ENCODE measurements at places on chromosomes 1 and 21. TPM values are rescaled to one million over a fixed set of nuclear protein-coding genes. Genes with fewer than 3 reads are reported as not detected.

LRRIQ3 gene
- total RNA-seq = 1.0 TPM

SPRR5 gene
- total RNA-seq = not detected

GRCh38 chr1:156944268-156944667 is 23.8 kb downstream of the LRRC71 start:
- DNase-seq = no peak

DNA sequence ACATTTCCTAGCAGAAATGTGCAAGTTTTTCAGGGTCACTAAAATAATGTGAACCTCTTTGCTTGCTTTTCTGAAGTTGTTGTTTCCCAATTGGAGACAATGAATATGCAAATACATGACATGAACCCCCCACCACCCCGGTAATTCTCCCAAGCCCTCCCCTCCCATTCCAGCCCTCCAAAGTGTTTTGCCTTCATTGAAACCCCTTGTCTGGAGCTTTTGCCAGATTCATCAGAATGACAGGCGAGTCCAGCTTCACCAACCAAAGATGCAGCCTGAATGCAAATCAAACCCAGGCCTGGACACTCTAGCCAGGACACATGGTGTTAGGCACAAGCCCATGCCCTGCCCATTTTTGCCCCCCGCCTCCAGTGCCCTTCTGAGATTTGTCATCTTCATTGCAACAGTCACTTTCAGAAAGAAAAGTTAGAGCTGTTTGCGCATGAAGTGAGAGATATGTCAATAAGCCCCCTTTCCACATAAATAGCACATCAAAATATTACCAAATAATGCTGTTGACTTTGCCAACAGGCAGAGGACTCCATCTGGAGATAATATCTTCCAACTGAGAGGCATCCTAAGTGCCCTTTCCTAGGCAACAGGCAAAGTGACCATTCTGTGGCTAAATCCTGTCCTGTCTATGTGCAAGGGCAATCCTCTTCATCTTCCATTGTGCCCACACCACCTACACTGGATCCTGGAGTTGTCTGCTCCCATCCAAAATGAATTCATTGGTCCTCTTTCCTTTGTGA is 145.6 kb upstream of the NFIA start:
- no peak for DNase-seq

DNA sequence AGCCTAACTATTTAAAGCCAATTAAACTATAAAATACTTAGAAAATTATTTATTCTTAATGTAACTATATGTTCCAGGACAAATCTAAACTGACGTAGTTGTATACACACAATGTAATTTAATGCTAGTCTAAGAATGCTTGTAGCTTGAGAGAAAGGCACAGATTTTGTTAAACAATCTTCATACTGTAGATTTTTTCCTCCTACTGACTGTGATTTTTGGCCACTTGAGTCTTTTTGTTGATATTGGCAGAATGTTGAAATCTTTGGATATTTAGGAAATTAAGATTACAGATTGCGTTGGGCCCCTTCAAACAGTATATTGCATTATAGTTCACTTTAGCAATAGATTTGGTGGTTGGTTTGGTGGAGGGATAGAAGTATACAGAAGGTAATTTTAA is 40.5 kb downstream of the ATF3 start:
- no peak for DNase-seq

DNA sequence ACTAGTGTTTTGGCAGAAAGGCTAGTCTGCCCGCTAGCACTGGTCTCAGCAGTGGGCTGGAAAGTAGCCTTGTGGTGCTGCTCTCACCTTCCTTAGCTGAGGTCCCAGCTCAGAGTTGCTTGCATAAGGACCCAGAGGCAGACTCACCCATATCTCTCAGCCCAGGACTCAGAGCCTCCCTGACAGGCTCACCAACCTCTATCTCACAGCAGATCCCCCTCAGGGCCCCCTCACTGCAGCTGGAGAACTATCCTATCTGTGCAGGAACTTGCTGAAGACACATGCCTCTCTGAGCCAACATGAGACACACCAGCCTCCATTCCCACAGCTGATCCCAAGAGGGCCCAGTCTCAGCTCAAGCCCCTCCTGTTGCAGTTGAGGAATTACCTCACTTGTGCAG is 82.6 kb downstream of the IARS2 start:
- DNase-seq = no peak

DNA sequence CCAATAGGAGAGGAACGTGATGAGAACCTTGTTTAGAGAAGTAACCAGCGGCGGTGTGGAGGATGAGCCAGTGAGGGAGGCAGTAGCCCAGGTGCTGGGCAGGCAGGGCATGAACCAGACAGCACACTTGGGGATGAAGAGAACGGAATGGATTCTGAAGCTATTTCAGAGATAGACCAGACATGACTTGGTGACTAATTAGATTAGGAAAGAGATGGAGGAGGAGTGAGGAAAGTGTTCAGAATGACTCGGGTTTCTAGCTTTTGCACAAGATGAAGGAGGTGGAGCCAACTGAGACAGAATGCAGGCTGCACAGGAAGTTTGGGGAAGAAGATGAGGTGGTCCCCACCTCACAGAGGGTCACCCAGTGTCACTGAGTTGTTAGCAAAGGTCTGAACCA is 5.1 kb downstream of the PEF1 start:
- DNase-seq = no peak

- no peak for DNase-seq
Observed at GRCh38 chr1:62395291-62395690, 41.6 kb upstream of the USP1 start.

DNA sequence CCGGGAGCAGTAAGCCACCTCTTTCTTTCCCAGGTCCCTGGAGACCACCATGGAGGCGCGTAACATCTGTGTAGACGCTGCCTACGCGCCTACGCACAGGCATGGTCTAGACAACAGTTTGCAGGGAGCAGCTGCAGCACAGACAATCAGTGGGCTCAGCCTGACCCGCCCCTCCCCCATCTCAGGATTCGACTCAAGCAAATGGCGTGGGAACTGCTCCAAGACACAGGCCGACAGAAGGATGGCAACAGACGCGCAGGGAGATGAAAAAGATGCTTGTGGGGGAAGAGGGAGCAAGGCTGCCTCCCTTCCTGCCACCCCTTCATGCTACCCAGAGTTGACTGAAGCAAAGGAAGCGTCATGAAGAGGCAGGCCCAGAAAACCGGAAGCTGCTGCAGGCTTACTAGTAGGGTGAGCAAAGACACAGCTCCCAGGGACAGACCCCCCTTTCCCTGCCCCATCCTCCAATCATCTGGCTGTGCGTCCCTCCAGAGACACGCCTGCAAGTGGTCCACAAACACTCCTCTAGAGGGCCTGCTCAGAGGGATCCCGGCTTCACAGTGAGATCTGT is 19.5 kb downstream of the STK40 start:
- DNase-seq = peak; percentile 91

GRCh38 chr1:248696774-248697173 is 5.8 kb downstream of the OR14I1 start:
- no peak for DNase-seq

DNA sequence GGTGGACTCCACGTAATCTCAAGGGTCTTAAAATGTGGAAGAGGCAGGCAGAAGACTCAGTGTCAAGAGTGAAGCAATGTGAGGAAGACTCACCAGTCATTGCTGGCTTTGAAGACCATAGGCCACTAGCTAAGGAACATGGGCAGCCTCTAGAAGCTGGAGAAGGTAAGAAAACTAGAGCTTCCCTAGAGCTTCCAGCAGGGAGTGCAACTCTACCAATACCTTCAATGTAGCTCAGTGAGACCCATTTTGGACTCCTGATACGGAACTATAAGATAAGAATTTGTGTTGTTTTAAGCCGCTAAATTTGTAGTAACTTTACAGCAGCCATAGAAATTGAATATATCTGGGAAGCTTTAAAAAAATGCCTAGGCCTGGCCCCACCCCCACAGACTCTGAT is 18.9 kb downstream of the METTL13 start:
- DNase-seq = no peak

DNA sequence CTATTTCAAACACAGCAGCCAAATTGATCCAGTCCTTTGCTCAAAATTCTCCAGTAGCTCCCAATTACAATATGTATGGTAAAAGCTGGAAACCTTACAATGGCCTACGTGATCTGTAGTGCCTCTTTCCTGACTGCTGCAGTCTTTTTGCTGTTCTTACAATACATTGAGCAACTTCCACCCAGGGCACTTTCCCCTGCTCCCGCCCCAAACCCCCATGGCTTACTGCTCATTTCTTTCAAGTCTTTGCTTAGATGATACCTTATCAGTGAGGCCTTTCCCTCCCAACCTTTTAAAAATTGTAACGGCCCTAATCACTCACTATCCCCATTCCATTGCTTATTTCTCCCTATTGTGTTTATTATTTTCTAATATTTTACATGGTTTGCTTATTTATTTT is 43.9 kb upstream of the APOBEC4 start:
- no peak for DNase-seq

GRCh38 chr1:5831600-5832335 is 160.5 kb downstream of the NPHP4 start:
- DNase-seq = no peak

GRCh38 chr1:227723474-227723873 is 11.6 kb downstream of the JMJD4 start:
- no peak for DNase-seq

- DNase-seq = no peak
Observed at GRCh38 chr1:156276532-156276931, 6.1 kb downstream of the SMG5 start.

GRCh38 chr1:180939711-180940103 is 27.0 kb downstream of the KIAA1614 start:
- DNase-seq = no peak

DNA sequence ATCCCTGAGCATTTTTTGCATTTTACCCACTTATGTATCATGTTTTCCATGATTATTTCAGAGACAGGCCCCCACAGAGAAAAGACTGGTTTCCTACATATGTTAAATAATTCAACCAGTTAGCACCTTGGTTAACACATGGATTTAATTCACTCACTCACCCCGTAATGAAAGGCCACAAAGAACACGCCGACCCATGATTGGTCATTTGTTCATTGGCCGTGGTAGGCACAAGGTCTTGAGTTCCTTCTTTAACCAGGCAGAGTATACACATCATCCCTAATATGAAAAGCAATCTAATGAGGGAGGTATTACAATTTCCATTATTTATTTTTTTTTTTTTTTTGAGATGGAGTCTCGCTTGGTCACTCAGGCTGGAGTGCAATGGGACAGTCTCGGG is 50.6 kb downstream of the RPS6KA1 start:
- DNase-seq = no peak

GRCh38 chr1:153928791-153929341 is 6.1 kb upstream of the GATAD2B start:
- peak; percentile 16 for DNase-seq

- DNase-seq = no peak
Observed at GRCh38 chr21:27149034-27149433, 182.1 kb upstream of the ADAMTS5 start.

DNA sequence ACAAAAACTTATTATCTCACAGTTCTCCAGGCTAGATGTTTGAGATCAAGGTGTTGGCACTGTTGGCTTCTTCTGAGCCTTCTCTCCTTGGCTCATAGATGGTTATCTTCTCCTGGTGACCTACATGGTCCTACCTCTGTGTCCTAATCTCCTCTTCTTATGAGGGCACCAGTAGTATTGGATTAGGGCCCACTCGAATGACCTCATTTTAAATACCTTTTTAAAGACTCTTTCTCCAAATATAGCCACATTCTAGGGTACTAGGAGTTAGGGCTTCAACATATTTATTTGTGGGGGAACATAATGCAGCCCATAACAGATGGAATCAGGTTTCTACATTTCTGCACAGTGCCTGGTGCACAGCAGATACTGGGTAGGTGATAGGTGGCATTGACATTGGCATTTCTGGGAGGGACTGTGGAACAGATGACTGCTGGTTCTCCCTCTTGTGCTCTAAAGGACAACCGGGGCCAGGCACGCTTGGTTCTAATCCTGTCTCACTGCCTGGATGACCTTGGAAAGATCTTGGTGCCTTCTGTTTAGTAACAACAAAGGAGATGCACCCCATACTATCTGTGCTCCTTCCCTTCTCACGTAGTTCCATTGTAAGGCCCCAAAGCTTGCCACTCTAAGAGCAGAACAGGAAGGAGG is 140.3 kb downstream of the PLPP3 start:
- DNase-seq = no peak

- DNase-seq = peak; percentile 9
Observed at GRCh38 chr21:42941696-42942085, 16.3 kb upstream of the ERVH48-1 start.
